ENCODE measurements at places on chromosomes 12 and 14. TPM values are rescaled to one million over a fixed set of nuclear protein-coding genes. Genes with fewer than 3 reads are reported as not detected.

PMCH gene
- 0.41 TPM for total RNA-seq

INHBC gene
- not detected for total RNA-seq

GRCh38 chr14:93525696-93526451 is 95.1 kb downstream of the UNC79 start:
- DNase-seq, result no peak

DNA sequence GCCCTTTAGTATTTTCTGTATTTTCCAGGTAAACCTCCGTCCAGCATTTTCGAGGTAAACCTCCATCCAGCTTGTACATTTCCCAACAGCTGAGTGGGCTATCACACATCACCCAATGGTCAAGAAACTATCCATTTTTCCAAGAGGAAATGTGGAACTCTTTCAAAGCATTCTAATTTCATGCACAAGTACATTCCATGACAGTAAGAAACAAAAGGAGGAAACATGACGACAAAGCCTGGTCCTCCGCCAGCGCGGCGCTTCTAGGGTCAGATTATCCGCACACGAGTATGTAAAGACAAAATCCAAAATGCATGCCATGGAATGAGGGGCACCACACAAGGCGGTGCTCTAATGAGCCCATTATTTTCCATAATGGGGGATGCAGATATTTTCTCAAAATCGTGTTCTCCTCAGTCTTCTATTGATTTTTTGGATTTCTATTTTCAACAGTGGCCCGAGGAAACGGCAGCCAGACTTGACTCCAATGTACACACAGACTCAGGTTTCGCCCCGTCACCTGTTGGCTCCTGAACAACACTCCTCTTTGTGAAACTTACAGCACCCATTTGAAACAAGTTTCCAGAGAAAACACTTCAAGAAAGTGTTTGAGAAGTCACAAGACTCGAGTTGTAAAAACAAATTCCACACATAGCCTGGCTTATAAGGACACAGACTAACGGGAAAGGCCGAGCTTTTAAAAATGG is 107.4 kb downstream of the PRICKLE1 start:
- DNase-seq, result no peak

GRCh38 chr12:18057051-18057450 is 32.9 kb downstream of the RERGL start:
- no peak for DNase-seq

GRCh38 chr12:89213747-89214146 is 138.6 kb downstream of the DUSP6 start:
- DNase-seq, result no peak

- DNase-seq, result no peak
These were observed 658 bp upstream of the CEP128 start for GRCh38 chr14:80942191-80942600.

DNA sequence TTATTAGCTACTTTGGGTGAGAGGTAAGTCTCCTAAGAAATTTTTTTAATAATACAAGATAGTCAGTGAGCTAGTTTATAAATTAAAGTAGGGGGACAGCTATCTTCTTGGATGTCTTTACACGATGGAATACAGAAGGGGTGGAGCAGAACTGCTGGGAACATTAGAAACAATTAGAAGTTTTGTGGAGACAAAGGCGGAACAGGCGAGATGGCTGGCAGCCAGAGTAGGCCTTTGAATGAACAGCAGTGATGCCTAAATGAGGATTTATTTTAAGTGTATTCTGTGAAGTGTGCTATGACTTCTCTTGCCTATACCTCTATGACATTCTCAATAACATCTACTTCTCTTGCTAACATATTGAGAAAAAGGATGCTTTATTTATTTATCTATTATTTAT is 1345.3 kb upstream of the SEL1L start:
- DNase-seq, result no peak

GRCh38 chr12:63848450-63848849 is 4.0 kb downstream of the SRGAP1 start:
- DNase-seq, result no peak

GRCh38 chr12:27580561-27581330 is 56.7 kb downstream of the PPFIBP1 start:
- no peak for DNase-seq

Data from frontal cortex (tissue), 4 donors.